ENCODE measurements at places on chromosomes 5 and 9. TPM values are rescaled to one million over a fixed set of nuclear protein-coding genes. Genes with fewer than 3 reads are reported as not detected.

Gene ADAMTS13
- total RNA-seq = 1.8 TPM

Gene LEAP2
- total RNA-seq = 3.4 TPM

Gene RNF208
- total RNA-seq = 3.7 TPM

Gene HRCT1
- total RNA-seq = not detected

Gene PCDHB7
- total RNA-seq = 4.9 TPM

Gene S1PR3
- total RNA-seq = 6.4 TPM

Gene PCDHA1
- 0.41 TPM for total RNA-seq

Gene FUT7
- total RNA-seq = not detected

Gene FSTL4
- not detected for total RNA-seq

Gene CDH6
- 8.4 TPM for total RNA-seq

Gene TYRP1
- total RNA-seq = not detected

Gene HAPLN1
- not detected for total RNA-seq

Gene FREM1
- total RNA-seq = 7.6 TPM
